ENCODE measurements at places on chromosomes 16 and 17. TPM values are rescaled to one million over a fixed set of nuclear protein-coding genes. Genes with fewer than 3 reads are reported as not detected.

Gene DNASE1L2
- 1.7 TPM for total RNA-seq

Gene CRYBA1
- not detected for total RNA-seq

GRCh38 chr17:35519439-35519838 is 18.0 kb downstream of the SLFN12L start:
- DNase-seq, result no peak

Gene CDH13
- total RNA-seq, result 27.3 TPM

DNA sequence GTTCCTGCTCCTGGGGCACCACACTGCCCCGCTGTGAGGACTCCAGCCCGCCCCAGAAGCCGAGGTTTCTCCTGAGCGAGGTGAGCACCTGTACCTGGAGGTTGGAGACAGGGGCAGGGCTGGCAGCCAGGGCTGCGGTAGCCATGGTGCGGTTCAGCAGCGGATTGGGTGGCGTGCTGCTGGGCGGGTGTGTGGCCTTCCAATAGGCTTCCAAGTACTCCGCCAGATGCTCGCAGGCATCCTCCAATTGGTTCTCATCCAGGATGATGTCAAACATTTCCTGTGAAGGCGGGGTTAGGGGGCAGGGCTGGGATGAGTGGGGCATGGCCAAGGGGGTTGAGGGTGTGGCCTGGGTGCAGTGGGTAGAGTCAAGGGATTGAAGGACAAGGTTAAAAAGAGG is 11.3 kb upstream of the ARL5C start:
- no peak for DNase-seq

DNA sequence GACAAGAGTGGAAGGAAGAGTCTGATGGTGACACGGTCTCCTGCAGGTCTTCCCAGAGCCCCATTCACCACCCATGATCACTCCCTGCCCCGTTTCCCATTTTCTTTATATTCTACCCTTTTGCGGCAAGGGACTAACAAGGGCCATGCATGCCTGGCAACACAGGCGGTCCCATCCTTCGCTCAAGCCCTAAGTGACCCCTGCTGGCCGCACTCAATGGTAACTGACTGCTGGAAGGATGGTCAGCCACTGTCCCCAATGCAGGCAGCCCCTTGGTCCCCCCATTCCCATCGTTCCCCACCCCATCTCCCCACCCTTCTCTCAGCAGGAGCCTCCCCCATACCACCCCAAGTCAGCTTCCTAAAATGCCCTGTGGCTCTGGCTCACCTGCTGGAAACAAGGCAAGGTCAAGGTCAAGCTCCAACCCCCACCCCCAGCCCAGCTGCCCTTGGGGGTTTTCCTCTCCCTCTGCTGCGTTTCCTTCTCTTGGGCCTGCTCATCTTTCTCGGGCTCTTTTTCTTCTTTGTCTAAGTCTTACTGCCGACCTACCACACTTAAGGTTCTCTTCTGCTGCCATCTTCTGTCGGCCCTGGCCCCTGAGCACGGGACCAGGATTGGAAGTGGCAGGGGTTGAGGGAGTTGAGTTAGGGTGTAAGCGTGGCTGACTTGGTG is 116.0 kb downstream of the RPTOR start:
- DNase-seq, result no peak

Gene TMEM88
- total RNA-seq, result 1.2 TPM

Gene EPOP
- 1.6 TPM for total RNA-seq

Gene SOST
- total RNA-seq, result not detected

DNA sequence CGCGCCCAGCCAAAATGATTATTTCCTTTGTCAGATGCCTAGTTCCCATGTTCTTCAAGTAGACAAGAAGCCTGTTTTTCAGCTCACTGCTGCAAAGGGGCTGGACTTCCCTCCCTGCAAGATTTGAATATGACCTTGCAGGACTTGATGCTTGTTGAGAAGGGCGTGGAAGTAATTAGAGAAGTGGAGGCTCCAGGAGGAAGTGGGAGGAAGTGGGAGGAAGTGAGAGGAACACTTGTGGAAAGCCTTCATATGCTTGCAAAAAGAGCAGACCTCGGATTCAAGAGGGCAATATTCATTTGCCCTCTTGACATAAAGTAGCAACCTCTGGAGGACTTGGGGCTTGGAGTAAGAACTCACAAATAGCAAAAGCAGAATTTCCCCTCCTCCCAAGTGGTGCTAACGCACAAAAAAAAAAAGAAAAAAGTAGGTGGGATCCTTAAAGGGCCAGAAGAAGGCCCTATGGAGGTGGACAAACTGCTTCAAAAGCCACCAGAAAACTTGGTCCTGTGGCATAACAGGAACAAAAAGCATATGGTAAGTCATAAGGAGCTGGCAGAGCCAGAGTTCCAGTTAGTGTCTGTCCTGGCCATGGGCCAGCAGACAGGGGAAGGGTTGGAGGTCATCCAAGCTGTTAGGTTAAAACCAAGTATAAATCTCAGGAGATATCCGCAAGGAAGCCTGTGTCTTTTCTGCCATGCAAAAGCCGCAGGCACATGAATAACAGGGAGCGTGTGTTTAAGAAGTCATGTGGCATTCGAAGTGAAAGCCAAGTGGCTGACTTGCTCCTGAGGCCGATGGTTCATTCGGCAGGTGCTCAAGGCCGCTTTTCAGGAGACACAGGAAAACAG is 20.6 kb upstream of the PRKAR1A start:
- DNase-seq, result no peak

- no peak for DNase-seq
Measured at GRCh38 chr16:66508914-66509496, 40.9 kb downstream of the TK2 start.

Gene GCGR
- not detected for total RNA-seq

Gene TTLL6
- total RNA-seq, result 0.16 TPM

Gene PRDM7
- not detected for total RNA-seq

GRCh38 chr17:65294181-65294719 is 157.1 kb downstream of the RGS9 start:
- DNase-seq, result peak; percentile 28

DNA sequence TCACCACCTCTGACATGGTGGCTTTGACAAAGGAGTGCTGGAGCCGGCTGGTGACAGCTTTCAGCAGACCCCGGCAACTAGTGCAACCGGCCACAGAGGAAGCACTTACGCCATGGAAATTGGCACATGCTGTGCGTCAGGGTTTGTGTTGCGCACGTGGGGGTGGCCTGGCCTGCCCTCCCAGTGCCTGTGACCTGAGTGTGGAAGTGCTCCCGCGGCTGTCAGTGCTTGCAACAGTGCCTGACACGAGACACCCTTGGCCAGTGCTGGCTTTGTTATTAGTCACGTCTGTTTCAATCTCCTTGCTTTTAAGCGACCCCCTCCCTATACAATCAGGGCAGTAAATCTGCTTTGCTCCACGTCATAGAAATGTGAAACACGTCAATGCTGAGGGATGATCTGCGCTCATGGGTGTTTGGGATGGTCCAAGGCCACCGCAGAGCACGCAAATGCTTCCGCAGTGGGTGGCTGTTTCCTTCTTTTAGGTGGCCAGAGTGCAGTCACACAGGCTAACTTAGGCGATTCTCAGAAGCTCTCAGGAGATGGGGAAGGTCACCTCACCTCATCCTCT is 64.3 kb downstream of the PGS1 start:
- no peak for DNase-seq

GRCh38 chr16:77833921-77834634 is 45.7 kb downstream of the VAT1L start:
- no peak for DNase-seq

- DNase-seq, result no peak
Measured at GRCh38 chr17:48194097-48194550, 86.6 kb downstream of the SNX11 start.

- no peak for DNase-seq
Measured at GRCh38 chr17:80045703-80046102, 9.3 kb downstream of the CCDC40 start.

Gene TOB1
- 15.0 TPM for total RNA-seq

Gene NUDT16L1
- 33.4 TPM for total RNA-seq

Gene PITPNM3
- total RNA-seq, result 13.9 TPM

DNA sequence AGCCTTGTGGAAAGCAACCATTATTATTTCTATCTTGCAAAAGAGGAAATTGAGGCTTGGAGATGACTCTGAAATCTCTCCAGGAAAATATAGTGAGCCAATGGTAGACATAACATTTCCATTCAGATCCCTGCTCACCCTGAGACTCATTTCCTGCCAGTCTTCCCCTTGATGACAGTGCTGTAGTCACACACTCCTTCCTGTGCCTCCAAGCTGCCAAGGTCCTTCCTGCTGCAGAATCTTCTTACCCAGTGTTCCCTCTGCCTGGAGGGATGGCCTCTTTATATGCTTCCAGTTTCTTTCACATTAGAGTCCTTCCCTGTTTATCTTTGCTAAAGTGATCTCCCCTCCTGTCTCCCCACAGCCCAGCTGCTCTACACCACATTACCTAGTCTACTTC is 648.1 kb downstream of the TOX3 start:
- DNase-seq, result no peak

GRCh38 chr16:75566758-75567255 is 628 bp downstream of the GABARAPL2 start:
- no peak for DNase-seq

Gene CCL14
- total RNA-seq, result not detected

Gene RTN4RL1
- 25.0 TPM for total RNA-seq

Measured in occipital lobe (tissue), 3 donors.